ENCODE measurements at places on chromosomes 1 and 21.

GRCh38 chr1:227416156-227416830, 98.0 kb upstream of the CDC42BPA start:
- no peak for DNase-seq

DNA sequence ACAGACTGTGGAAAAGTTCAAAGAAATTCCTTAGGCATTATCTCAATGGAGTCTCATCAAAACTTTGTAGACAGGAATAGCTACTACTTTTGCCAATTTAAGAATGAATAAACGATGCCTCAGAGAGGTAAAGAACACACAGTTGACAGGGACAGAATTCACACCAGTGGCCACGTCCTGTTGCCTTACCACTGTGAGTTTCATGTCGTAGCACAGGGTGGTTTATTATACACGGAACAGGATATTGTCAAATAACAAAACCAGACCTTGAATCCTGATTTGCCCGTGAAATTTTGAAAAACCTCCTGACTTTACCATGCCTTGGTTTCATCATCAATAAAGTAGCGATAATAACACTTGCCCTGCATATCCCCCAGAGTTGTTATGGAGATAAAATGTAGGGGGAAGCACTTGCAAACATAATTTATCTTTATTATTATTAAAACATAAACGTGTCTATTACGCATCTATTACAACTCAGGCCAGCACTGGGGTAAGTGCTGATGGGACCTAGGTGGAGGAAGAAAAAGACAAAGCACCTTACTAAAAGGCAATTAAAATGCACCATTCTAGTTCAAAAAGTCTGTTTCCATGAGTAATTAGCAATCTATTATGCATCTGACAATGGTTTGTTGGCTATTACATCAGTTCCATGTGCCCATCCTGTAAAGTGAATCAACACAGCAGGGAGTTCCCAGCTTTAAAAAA, 408.1 kb upstream of the RUNX1 start:
- DNase-seq = no peak

GRCh38 chr1:113540335-113540734, 150.0 kb downstream of the MAGI3 start:
- no peak for DNase-seq

GRCh38 chr1:63148825-63149645, 173.3 kb upstream of the FOXD3 start:
- no peak for DNase-seq

GRCh38 chr1:151312411-151312810, 14.8 kb downstream of the PI4KB start:
- DNase-seq = no peak

DNA sequence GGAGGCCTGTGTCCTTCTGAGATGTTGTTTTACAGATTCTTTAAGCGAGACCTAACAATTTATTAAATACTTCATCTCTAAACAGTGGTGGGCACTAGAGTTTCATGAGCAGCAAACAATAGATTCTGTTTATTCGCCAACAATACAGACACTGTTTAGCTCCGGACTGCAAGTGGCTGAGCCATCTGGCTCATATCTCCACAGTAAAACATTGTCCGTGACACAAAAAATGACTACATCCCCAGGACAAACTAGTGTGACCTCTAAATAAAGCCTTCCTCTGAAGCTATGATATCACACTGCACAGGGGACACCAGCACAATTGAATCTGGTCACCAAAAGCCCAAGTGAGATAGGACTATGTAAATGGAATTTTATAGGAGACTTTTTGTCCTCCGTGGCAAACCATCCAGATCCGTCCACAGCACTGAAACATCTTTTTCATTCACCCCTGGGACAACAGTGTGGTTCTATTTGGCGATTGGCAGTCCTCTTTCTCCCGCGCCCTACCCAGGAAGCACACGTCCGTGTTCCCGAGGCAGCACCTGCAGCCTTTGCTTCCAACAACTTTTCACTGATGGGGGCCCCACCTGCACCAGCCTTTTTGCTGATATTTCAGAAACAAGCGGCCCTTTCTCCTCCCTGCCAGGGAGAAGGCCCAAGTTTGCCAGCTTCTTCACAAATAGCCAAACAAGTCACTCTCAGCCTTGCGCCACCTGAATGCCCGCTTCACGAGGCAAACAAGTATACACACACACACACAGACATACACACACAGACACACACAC, 47.4 kb downstream of the OLIG1 start:
- no peak for DNase-seq

- DNase-seq = no peak
These were observed 59.8 kb downstream of the KIRREL1 start for GRCh38 chr1:158053276-158053675.

DNA sequence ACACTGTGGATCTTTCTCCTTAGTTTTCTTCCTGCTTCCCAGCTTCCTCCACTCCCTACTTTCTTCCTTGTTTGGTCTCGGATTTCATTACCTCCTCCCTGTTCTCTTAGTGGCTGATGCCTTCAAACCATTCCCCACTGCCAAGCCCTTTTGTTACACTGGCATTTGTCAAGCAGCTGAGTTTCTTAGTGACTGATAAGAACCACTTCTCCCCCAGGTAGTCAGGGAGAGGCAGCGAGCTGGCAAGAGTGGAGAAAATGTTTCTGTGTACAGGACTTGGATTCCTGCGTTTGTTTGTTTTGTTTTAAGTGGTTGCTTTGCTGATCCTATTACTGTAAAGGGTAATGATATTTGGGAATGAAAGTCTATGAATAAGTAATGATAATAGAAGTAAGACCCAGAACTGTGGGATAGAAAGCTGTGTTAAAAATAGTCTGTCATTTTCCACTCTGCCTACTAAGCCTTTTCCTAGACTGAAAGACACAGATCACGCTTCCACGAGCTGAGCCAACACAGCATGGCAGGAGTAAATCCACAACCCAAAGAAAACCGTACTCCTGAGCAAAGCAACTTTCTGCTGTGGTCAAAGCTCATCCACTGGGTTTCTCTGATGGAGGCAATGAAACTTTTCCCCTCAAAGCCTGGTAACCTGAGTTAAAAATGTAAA, 10.1 kb upstream of the SERTAD4 start:
- no peak for DNase-seq

GRCh38 chr1:83734420-83734819, 264.5 kb downstream of the TTLL7 start:
- DNase-seq = no peak

- no peak for DNase-seq
These were observed 15.6 kb downstream of the TNNT2 start for GRCh38 chr1:201361652-201362504.

DNA sequence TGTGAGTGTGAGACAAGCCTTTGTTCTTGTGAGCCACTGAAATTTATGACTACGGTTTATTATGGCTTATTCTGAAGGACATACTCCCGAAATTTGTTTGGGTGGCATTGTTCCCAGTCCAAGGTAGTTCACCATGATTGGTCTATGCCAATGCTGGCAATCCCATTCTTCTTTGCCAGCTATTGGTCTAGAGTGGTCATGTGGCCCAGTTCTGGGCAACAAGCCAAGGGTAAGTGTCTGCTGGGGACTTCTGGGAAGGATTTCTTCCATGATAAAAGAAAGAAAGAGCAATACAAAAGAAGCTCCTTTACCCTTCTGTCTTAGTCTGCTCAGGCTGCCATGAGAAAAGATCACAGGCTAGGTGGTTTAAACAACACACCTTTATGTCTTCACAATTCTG, 201.6 kb downstream of the SLC35F3 start:
- DNase-seq = no peak

DNA sequence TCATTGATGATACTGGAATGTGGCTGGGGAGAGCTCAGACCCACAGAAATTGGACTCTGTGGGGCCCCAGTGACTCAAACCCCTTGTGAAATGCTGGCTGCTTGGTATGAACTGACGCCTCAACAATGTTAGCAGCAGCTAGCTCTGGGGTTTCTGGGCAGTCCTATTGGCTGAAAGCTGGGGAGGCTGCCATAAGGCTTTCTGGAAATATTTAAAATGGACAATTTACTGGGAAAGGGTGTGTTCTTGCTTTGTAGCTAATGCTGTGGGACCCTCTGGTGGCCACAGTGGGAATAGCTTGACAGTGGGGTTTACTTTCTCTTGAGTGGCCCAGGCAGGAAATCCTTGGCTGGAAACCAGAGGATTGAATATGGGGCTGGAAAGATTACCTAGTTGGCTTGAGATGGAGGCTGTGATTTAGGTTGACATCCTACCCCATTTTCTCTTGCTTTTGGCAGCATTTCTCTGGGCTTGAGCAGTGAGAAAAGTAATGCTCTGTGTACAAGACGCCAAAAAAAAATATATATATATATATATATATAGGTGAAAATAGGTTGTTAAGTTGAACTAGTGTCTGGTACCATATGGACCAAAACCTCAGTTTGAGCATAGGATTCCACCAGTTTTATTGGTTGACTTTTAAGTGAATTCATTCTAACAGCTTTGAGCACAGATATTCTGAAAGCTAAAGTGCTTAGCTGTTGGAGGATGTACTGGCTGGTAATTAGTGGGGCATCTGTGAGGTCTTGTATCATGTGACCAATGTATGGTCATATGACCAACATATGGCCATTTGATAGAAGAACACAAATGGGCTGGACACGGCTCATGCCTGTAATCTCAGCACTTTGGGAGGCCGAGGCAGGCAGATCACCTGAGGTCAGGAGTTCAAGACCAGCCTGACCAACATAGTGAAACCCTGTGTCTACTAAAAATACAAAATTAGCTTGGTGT, 8.2 kb upstream of the S100A10 start:
- DNase-seq = peak; percentile 86

DNA sequence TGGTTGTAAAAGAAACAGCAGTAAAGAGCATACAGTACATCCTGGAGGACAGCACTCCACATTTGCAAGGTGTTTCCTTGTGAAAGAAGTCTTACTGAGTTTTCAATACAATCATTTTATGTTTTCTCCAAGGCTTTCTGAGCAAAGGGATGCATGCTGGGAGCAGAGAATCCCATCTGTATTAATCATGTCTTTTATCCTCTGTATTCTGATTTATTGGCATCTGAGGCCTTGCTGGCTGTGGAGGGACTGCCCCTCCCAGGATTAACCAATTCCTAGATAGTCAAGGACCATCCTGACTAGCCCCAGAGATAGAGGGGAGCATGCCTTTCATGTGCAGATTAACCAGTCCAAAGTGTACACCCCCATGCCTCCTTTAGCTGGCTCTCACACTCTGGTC, 476.3 kb downstream of the SIPA1L2 start:
- no peak for DNase-seq

DNA sequence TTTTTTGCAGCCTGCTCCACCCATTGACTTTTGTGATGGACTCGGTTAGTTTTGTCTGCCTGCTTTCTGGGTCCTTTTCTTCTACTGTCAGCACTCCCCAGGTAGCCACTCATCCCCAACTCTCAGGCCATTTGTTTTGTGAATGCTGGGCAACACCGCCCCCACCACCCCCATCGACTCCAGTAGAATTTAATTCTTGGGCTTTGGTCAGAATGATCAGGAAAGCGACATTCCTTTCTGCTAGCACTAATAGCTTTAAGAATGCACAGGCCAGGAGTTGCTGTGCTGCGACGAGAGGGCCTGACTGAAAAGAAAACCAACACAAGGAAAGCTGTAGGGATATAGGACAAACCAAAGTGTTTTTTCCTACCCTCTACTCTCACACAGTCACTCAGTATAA, 144.4 kb downstream of the CDC7 start:
- DNase-seq = no peak

- DNase-seq = no peak
These were observed 308.7 kb upstream of the PLXNA2 start for GRCh38 chr1:208552928-208553327.

GRCh38 chr1:97033949-97034348, 312.4 kb downstream of the PTBP2 start:
- DNase-seq = no peak

DNA sequence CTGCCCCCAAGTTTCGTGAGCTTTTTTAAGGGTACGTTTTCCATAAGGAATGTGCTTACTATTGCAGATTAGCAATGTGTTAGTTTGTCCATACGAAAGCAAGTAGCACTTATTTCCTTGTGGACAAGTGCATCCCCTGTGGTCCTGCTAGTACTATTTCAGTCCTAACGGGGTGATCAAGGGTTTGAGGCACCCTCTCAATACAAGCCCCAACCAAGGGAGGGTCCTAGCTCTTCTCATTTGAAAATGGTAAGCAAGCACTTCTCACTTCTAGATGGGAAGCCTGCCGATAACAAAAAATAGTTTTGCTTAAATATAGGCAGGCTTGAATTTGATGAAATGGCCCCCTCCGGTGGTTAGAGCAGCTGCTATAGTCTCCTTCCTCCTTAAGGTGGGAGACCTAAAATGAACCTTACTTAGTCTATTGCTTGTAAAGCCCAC, 64.0 kb upstream of the HMCN1 start:
- no peak for DNase-seq

DNA sequence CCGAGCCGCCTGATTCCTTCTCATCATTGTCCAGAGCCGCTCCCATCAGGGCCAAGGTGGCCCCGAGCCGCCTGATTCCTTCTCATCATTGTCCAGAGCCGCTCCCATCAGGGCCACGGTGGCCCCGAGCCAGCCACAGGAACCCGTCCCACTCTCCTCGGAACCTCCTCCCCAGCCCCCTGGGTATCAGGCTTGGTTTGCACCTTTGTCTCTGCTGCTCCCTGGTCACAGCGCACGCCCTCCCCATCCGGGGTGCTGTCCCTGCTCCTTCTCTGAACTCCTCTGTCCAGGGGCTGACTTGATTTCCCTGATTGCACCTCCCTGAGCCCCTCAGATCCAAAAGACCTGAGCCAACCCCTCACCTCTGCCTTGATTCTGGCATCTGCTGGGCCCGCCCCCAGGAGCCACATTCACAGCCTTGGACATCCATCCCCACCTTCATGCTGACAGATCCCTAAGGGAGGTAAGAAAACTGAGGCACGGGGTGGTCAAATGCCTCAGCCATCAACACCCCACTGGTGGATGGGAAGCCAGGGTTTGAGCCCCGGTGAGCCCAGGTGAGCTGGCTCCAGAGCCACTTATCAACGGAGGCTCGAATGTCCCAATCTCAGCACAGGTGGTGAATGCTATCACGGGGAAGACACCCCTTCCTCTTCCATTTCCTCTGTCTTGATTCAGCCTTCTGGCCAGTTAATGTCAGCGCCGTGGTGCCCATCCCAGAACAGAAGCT, 25.6 kb upstream of the COL18A1 start:
- no peak for DNase-seq

DNA sequence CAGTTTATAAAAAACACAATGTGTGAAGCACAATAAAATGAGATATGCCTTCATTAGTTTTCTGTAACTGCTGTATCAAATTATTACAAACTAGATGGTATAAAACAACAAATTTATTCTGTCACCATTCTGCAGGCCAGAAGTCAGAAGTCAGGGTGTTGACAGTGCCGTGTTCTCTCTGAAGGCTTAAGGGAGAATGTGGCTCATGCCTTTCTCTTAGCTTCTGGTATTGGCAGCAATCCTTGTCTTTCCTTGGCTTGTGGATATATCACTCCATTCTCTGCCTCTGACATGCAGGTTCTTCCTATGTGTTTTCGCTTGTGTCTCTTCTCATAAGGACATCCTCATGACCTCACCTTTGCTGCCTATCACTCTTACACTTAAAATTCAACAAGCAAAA, 10.1 kb downstream of the NEK7 start:
- no peak for DNase-seq

All from coronary artery (tissue), 2 donors.